Esophagus squamous epithelium (tissue), 5 donors: ENCODE measurements at places on chromosomes 12 and 14.

DNA sequence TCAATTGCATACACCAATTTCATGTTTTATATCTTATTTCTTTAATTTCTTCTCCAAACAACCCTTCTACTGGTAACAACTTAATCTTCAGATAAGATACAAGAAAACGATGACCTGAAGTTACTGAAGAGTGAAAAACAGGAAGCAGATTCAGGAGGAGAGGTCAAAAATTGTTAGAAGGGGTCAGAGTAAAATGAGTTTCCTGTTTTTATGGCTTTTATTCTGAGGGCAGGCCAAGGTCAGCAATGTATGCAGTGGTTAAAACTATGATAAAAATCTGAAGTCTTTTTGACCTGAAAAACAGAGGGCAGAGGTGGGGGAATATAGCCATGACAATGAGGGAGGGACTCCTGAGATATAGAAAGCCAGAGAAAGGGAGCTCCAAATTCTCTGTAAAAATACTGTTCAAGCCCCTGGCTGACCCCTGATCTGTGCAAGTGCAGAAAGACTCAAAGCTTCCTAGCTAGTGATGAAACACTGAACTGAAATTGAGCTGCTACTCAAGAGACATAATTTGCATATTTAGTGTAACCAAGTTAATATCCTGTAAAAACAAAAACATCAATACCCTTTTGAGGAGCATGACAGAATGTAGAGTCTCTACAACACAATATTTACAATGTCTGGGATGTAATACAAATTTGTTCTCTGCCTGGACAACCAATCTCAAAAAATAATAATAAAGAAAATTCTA, 514.3 kb upstream of the SEL1L start:
- DNase-seq: no peak

DNA sequence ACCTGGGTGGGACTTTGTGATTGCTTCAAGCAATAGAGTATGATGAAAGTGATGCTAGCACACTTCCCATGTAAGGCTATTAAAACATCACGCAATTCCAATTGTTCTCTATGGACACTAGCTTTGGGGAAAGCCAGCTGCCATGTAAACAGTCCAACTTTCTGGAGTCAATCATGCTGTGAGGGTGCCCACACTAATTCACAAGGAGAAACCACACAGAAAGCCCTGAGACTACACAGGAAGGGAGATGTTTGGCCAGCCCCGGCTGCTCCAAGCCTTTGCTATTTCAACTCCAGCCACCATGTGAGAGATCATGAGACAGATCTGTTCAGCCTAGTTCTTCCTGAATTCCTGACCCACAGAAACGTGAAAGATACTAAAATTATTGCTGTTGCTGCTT, 96.3 kb downstream of the ST8SIA1 start:
- DNase-seq: no peak

- no peak for DNase-seq
Observed at GRCh38 chr12:114904254-114905003, 220.5 kb upstream of the TBX3 start.

DNA sequence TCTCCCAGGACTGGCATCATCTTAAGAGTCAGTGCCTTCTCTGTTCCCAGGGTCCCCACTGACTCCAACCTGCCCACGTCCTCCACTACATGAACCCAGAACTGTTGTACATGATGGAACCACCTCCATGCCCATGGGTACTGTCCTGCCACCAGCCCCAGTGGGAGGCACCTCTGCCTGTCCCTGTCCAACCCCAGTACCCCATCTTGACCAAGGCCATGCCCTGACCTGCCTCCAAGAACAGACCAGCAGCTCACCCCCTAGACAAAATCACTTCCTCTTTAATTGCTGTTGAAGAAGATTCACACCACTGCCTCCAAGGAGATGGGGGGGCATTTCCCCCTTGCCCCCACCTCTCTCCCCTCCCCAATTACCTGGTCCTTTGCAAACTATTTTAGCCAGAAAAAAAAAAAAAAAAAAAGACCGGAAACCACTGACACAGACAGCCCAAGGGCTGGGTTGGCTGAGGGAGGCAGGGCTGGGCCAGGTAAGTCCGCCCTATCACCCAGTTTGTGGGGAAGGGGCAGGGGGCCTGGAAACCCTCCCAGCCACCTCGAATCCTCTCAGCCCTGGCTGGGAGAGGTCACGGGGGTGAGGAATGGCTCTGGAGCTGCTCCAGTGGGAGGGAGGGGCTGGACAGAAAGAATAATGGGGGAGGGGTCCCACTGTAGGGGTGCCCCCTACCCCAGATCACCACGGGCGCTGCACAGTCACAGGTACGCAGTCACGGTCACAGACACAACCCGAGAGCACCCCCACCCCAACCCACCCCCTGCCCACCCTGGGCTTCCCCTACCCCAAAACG, 13.4 kb downstream of the AGAP2 start:
- no peak for DNase-seq

DNA sequence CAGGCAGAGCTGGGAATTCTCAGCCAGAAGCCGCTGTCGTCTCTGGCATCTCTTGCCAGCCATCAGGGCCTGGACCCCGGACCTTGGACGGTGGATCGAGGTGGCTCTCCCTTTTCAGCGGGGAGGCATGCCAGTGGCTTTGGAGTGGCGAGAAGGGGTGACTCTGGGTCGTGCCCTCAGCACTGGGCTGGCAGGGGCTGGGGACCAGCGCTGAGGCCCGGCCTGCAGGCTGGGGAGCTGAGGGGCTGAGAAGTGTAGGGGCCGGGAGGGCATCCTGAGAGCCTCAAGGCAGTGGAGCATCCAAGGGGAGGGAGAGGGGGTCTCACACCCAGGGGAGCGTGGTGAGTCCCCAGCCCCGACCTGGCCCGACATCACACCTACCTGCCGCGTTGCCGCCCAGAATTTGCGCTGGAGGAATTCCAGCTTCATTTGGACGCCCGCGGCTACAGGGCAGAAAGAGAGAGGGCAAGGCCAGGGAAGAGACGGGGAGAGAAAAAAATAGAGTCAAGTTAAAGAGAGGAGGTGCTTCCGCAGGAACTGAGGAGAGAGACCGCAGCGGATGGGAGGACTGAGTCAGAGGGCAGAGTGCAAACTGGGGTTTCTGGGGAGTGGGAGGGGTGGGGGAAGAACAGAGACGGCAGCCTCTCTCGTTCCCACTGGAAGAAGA, 9.0 kb upstream of the LRTM2 start:
- DNase-seq: no peak

- DNase-seq: no peak
Observed at GRCh38 chr12:17148706-17149105, 542.7 kb upstream of the LMO3 start.

DNA sequence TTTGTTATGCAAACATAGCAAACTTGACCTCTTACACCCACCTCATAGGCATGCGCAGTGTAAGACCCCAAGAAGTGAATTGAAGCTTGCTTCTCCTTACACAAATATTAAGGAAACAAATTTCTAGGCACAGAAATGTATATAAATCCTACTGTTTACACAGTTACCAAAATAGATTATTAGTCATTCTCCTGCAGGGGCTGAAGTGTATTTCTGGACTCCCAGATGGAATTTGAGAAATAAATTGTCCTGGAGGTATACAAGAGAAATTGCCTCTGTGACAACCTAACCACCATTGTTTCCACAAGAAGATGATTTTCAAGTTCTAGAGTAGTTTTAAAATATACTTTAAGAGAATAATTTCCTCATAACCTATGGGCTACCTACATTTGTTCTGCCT, 656.0 kb upstream of the MDGA2 start:
- DNase-seq: no peak

GRCh38 chr12:115840159-115840558, 437.3 kb downstream of the MED13L start:
- no peak for DNase-seq

GRCh38 chr12:94954029-94954685, 49.3 kb downstream of the NDUFA12 start:
- no peak for DNase-seq
